Colonic mucosa (tissue), 4 donors: ENCODE measurements at places on chromosomes 6 and 20. TPM values are rescaled to one million over a fixed set of nuclear protein-coding genes. Genes with fewer than 3 reads are reported as not detected.

The SLA2 gene
- total RNA-seq = 0.59 TPM

The BNIP5 gene
- 4.7 TPM for total RNA-seq

The TP53RK gene
- total RNA-seq = 11.1 TPM

The LTB gene
- total RNA-seq = 3.4 TPM

The SPATA25 gene
- total RNA-seq = 1.5 TPM

The FAM83B gene
- 36.6 TPM for total RNA-seq

The GNAS-AS1 gene
- total RNA-seq = 0.88 TPM

The MTFR2 gene
- 9.8 TPM for total RNA-seq

The ACOT8 gene
- total RNA-seq = 49.8 TPM

The SAMD3 gene
- total RNA-seq = 1.7 TPM

The DSP gene
- total RNA-seq = 250 TPM

The RSPO3 gene
- 4.4 TPM for total RNA-seq

The TNNC2 gene
- 3.8 TPM for total RNA-seq

The MCHR2 gene
- total RNA-seq = not detected

The OR2H2 gene
- not detected for total RNA-seq

The GLYATL3 gene
- total RNA-seq = 0.25 TPM

The C2 gene
- 15.2 TPM for total RNA-seq

The SERINC1 gene
- total RNA-seq = 136 TPM

The STMND1 gene
- 2.8 TPM for total RNA-seq

The GRIK2 gene
- total RNA-seq = 0.50 TPM

The PIM1 gene
- 26.2 TPM for total RNA-seq

The MAP7 gene
- 74.3 TPM for total RNA-seq

The SLC17A3 gene
- not detected for total RNA-seq

The CCM2L gene
- total RNA-seq = 1.1 TPM

The RAD21L1 gene
- total RNA-seq = not detected

The BTBD9 gene
- 15.3 TPM for total RNA-seq

The RBBP8NL gene
- total RNA-seq = 5.9 TPM

The BPIFB1 gene
- not detected for total RNA-seq

The RMND1 gene
- total RNA-seq = 20.4 TPM

The ATP6V1G2 gene
- total RNA-seq = 0.85 TPM

The ADGRG6 gene
- total RNA-seq = 17.0 TPM

The NKX2-4 gene
- not detected for total RNA-seq

The PDYN gene
- not detected for total RNA-seq

The TUBB1 gene
- total RNA-seq = not detected

The CYP21A2 gene
- not detected for total RNA-seq

The BPIFA1 gene
- not detected for total RNA-seq

The KCNS1 gene
- not detected for total RNA-seq

The TMEM170B gene
- 2.2 TPM for total RNA-seq

The CEP43 gene
- 23.8 TPM for total RNA-seq

The CCR6 gene
- 0.49 TPM for total RNA-seq

The HCRTR2 gene
- total RNA-seq = not detected

The MYBL2 gene
- 71.1 TPM for total RNA-seq

The ESR1 gene
- 0.16 TPM for total RNA-seq

The ADAM33 gene
- 6.7 TPM for total RNA-seq

The TRIM10 gene
- total RNA-seq = 3.9 TPM
